NCI-H187 (cell line): ENCODE measurements at places on chromosomes 1 and 21.

DNA sequence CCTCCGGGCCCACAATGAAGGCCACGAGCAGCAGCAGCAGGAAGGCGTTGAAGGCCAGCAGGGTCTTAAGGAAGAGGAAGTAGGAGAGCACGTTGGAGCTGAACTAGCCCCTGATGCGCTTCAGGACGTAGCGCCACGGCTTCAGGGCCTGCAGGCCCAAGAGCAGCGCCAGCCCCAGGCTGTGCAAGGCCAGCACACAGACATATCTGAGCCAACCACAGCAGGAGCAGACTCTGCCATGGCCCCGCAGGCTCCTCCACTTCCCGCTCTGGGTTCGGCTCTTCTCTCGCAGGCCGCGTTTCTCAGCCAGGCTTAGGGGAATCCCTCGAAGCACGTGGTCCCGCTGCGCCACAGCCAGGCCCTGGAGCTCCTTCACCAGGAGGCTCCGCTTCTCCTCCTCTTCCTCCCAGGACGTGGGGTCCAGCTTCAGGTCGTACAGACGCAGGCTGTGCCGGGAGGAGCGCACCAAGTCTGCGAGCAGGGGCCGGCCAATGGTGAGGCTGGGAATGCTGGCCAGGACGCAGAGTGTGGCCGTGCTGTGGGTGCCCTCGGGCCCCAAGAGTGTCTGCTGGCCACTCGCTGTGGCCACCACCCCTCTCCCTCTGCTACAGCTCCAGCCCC, 41.7 kb downstream of the ZNF691 start:
- no peak for DNase-seq

- no peak for DNase-seq
Observed at GRCh38 chr1:102772831-102773230, 335.5 kb downstream of the COL11A1 start.

DNA sequence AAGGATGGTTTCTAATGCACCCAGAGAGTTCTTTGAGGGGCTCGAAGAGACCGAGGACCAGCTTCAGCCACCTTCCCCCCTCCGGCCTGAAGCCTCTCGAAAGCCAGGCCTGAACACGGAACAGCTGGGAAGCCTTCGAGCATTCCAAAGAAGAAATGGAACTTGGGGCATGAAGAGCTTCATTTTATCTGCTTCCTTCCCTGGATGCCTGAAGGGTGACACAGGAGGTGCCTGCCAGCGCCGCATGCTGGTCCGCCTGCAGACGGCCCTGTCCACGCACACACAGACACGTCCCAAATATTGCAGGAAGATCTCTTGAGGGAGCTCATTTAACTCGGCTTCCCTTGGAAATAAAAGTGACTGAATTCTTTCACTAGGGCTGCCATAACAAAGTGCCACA, 73.7 kb downstream of the TOMM20 start:
- no peak for DNase-seq

DNA sequence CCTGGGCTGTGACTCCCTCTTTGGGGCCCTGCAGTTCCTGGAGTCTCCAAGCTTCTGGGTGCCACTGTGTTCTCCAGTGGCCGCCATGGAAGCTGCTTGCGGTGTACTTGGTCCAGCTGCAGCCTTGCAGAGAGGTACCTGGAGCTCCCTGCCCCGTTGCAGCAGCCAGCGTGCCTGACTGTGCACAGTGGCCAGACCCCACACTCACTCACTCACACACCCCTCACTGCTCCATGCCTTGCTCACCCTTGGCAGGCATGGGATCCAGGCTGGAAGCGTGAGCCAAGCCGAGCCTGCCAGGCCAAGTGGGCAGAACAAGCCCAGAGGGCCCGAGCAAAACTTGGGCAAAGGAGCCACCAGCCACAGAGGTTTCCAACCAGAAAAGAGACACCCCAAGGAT, 43.0 kb downstream of the MATN1 start:
- no peak for DNase-seq

DNA sequence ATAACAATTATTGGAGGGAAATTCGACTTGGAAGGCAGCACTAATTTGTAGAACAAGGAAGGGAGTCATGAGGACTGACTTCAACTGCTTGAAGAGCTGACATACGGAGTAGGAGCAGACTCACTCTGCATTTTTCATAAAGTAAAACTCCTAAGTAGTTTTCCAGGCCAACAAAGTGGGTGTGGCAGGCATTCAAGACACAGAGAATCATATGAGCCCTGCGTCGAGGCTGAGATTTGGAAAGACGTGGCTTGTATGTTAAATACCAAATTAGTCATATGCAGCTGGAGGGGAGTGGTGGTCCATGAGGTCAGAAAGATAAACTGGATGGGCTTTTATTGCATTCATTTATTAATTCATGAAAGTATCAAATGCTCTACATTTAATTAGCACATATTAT, 255.7 kb upstream of the JUN start:
- no peak for DNase-seq

DNA sequence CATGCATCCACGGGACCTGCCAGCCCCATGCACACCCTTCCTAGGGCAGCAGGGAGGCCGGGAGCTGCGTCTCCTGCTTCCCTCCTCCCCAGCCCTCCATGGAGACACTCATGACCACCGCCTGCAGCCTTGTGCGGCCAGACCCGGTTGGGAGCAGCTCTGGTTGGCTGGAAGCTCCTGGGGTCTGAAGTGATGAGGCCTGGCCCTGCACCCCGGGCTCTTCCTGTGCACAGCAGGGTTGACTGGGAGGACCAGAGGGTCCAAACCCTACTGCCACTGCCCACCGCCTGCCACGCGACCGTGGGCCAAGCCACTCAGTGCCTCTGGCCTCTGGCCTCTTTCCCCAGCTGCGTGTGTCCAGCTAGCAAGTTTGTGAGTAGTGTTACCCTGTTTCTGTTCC, 111.1 kb upstream of the COL6A1 start:
- DNase-seq = no peak

GRCh38 chr1:20578721-20579395, 10.0 kb upstream of the CDA start:
- DNase-seq = no peak

DNA sequence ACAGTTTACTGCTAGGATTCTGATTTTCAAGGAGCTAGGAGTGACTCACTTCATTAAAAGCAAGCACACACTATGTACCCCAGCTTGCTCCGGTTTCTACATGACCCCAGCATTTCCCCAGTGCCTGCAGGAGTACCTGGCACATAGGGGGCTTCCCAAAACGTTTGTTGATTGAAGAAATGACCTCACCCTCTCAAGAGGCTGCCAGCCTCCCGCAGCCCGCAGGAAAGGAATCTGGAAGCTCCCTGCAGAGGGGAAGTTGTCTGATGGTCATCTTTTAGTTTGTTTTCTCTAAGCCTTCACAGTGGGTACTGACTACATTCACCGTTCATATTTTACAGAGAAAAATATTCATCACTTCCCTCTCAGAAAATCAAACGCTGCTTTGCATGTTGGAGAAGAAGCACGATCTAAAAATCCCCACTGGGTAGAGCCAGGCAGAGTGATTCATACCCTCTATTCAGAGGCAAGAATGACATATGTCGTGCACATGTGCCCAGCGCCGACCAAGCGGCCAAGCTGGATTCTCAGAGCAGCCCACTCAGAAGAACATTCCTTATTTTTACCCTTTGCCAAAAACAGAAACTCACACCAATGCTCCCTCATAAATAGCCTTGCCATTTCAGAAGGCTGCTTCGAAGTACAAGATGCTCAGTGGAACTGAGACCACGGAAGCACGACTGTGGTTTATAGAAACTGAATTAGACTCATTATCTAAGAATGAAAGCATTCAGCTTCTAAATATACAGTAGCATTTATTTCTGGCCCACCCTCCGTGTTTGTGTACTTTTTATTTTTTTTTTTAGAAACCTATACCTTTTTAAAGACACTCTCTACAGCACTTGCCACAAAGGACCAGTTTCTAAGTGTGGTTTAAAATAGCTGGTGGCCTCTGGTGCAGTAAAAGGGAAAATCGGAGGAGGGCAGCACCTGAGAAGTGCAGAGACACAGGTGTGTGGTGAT, 143.2 kb downstream of the MIS18A start:
- no peak for DNase-seq

- peak; percentile 63 for DNase-seq
Observed at GRCh38 chr1:154975409-154976059, 1.1 kb downstream of the CKS1B start.

GRCh38 chr1:82079607-82080006, 278.9 kb downstream of the ADGRL2 start:
- DNase-seq = no peak

GRCh38 chr1:213303286-213303685, 252.2 kb downstream of the RPS6KC1 start:
- DNase-seq = no peak

DNA sequence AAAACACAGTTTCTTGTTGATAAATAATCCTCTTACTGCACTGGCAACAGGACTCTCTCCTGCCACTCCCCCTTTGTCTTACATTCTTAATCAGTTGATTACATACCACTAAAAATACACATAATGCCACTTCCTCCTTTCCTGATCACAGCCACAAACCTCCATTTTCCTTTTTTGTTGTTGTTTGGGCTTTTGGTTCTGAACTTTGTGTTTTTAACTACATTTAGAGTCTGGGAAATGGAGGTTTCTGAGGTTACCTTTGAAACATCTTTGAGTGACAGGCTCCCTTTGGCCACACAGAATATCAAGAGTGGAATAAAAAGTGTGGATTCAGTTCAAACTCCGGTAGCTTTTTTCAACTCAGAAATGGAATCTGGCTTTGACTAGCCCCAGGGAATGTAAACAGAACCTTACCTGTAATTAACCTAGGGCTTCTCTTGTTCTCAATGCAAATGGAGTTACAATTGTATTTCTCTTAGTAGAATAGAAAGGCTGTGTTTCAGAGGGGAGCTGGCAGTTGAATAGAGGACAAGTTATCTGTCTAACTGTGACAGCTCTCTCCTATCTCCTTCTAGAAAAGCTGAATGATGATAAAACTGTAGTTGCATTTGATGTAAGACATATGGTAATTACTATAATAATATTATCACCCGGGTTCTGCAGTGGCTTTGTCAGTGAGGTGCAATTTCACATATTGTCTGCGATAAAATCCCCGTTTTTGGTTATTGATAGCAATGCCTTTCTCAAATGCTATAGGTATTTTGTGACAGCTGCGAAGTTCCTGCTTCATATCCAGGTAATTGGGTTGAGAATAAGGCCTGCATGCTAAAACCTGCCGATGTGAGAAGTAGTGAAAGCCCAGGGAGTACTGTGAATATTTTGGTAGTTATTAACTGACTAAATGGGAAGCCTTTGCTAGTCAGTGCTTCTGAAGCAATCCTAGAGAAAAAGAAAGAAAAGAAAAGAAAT, 66.9 kb downstream of the ST6GALNAC5 start:
- no peak for DNase-seq

DNA sequence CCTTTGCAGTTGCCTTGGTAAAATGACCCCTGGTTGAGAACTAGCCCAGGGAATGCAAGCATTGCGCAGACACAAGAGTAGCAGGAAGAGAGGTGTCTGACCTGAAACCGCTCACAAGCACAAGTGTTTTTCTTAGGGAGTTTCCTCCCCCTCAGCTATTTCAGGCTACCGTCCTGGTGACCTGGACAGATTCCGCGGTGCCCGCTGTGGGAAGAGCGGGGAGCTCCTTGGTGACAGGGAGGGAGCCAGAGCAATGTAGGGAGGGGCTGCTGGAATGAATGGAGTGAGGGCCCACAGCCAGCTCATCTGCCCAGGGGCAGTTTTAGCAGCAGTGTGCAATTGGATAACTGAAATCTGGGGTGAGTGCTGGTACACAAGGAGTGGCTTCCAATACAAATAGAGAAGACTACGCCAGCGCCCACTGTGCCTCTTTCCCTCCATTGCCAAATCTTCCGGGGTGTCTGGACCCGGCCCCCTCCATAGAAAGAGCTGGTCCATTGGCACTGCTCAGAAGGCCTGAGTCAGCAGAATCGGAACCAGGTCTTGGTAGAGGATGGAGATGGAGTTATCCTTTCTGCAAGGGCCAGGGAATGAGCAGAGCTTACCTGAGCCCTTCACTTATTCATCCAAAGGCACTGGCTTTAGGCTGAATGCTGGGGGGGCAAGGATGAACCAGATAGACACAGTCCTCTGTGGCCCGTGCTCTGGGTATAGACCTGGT, 82.8 kb downstream of the TRABD2B start:
- no peak for DNase-seq

DNA sequence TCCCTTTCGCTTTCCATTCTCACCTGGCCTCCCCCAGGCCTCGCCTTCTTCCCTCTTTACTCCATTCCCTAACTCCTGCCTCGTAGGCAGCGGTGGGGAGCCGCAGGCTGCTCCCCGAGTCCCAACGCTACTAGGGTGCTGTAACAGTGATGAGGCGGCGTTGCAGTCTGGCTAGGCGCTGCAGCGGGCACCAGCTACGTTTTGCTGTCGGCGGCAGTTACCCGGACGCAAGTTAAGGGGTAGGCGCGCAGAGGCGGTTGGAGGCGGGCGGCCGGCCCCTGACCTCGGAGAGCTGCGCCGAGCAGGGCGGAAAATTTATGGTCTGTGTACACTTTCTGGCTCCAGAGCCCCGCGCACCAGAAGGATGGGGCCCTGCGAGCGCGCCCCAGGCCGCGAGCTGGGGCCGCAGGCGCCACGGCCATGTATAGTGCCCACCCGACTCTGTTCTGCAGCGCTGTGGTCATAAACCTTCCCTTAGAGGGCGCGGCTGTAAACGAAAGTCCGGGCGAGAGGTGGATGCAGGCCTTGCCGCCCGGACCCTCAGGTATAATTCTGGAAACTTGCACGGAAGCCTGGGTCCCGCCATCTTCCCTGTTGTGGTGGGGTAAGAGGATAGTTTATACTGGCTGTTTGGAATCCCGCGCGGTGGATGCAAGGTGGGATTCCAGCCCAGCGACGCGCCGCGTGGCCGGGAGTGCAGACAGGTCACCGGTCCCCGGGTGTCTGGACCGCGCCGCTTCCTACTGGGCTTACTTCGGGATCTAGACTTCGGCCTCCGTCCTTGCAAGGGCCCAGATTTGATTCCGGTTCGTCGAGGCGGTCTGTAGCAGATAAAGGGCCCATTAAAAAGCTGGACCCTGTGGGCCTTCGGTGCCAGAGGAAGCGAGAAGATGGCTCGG, 15.0 kb downstream of the HLX start:
- DNase-seq = no peak

DNA sequence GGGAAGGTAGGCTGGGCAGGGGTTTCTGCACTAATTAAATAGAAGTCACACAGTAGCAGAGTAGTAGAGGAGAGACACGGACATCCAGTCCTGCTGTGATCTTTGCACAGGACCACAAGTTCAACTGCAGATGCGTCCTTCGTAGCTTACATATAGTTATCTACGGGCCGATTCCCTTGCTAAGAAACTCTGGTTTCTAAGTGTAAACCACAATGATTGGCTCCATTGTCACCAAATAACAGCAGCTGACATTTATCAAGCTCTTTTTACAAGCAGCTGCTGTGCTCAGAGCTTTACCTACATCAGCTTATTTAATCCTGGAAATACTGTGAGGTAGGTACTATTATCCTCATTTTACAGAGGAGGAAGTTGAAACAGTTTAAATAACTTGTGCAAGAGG, 3.1 kb downstream of the SLC45A3 start:
- no peak for DNase-seq

- no peak for DNase-seq
Observed at GRCh38 chr21:34353182-34353581, 10.6 kb upstream of the KCNE2 start.

DNA sequence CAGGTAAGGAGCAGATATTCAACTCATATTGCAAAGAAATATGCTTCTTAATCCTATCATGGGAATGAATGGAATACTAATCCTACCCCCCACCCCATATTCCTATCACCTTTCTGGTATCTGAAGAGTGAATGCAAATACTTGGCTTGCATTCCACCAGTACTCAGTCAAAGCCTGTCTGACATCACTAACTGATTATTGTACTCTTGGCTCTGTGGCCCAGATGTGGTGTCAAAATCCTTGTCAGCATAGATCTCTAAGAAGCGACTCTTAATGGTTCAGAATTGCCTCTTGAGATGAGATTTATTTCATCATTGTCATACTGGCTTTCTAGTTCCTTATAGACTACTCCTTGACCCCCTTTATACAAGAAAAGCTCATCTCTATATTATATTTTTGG, 604.6 kb downstream of the ADGRL2 start:
- DNase-seq = no peak
